Tibial nerve (tissue), 4 donors: ENCODE measurements at places on chromosomes 12 and 14. TPM values are rescaled to one million over a fixed set of nuclear protein-coding genes. Genes with fewer than 3 reads are reported as not detected.

Gene HNF1A
- total RNA-seq, result not detected

- DNase-seq, result no peak
- no peaks in the 10 kb centered on the region for H3K27me3 ChIP-seq
Observed at GRCh38 chr14:86141966-86142365, 612.0 kb downstream of the FLRT2 start.

- no peaks in the 10 kb centered on the region for H3K4me1 ChIP-seq
- H3K36me3 ChIP-seq, result no peaks in the 10 kb centered on the region
- no peak overlapping the region for H3K4me3 ChIP-seq
- DNase-seq, result no peak
Observed at GRCh38 chr14:40188006-40188405, 755.8 kb upstream of the FBXO33 start.

DNA sequence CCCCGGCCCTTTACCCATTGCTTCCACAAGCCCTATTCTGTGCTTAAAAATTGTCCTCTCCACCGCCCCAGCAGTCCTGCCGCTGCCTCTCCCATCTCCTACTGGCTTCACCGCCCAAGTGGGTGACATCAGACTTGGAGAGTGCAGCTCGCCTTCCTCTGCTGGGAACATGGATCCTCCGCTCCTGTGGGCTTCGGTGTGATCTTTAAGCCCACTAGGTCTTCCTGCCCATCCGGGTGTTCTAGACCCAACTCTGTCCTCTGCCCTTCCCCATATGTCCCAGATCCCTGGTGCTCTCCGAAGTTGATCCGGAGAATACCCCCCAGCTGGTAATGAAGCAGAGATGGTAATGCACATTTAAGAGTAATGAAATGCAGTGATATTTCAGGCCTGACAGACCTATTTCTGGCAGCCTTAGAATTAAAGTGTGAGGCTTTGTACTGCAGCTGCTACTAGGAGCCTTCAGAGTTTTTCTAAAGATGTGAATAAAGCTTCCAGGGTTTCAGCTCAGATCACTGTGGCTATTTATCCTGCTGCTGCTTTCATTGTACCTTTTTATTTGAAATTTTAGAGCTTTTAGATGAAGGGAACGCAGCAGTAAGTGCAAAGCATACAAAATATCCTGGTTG, 22.9 kb upstream of the CTDSP2 start:
- H3K4me1 ChIP-seq, result no peaks in the 10 kb centered on the region
- H3K27ac ChIP-seq, result peak overlapping the region; percentile 85
- no peak for DNase-seq
- H3K4me3 ChIP-seq, result no peak overlapping the region
- H3K36me3 ChIP-seq, result no peaks in the 10 kb centered on the region
- no peaks in the 10 kb centered on the region for H3K27me3 ChIP-seq
